ENCODE measurements at places on chromosomes 12 and 14.

DNA sequence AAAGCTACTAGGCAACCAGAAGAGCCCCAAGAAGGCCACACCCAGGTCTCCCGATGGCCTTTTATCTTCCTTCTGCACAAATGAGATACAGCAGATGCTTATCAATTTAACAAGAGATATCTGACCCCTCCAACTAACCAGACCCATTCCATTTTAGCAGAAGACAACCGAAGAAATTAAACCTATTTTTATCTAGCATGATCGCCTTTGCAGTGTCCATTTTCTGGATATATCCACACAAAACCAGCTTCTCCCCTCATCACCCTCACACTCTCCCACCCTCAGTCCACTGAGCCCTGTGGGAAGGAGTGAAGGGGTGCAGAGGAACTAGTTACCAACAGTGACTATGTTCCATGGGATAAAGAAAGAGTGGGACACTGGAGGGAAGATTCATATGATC lies 20.9 kb upstream of the DHRS4 start:
- DNase-seq = no peak

DNA sequence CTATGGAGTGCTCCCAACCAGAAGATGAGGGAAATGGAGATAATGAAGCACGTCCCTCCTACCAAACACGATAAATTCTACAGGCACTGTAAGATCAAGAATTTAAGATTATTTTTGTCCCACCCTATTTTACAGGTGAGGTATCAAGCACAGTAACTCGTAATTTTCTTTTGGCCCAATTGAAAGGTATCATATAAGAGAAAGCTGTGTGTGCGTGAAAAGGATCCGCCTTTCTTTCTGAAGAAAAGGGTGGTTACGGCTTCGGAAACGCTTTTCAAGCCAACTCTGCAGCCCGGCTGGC lies 733 bp upstream of the KLHDC2 start:
- DNase-seq = no peak

DNA sequence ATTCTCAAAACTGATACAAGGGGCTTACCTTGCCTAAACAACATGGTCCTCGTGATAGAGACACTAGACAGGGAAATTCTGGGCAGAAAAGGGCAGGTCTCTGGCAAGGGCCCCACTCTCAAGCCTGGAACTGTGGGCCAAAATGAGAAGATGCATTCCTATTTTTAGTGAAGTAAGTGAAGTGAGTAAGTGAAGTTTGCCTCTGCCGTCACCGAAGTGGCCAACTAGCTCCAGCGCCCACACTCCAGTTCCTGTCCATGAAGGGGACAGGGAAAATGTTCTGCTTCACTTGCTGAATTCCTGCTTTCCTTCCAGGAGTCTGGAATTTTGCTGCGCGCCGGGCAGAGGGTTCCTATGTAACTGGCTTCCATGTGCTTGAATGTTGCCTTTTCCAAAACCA lies 1035.6 kb upstream of the TMEM132C start:
- no peak for DNase-seq

DNA sequence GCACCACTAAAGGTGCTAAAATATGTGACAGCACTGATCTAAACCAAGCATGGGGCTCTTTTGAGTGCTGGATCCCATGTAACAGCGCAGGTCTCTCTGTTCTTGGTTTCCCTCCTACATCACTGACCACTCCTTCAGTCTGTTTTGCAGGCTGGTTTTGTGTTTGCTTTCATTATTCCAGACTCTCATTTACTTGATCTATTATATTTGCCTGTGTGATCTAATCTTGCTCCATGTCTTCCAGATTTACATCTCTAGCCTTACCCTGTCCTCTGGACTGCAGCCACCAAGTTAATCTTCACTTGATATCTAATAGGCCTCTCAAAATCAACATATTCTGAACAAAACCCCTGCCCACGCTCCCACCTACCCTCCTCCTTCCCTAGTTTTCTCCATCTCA lies 8.6 kb downstream of the GLIPR1 start:
- no peak for DNase-seq

DNA sequence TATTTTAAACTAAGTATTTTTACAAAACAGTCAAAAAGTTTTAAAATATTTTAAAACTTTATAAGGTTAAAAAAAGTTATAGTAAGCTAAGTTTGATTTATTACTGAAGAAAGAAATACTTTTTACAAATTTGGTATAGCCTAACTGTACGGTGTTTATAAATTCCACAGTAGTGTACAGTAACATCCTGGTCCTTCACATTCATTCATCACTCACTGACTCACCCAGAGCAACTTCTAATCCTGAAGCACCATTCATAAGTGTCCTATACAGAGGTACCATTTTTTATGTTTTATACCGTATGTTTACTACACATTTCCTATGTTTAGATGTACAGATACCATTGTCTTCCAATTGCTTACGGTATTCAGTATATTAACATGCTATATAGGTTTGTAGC lies 170.0 kb downstream of the KLHL28 start:
- DNase-seq = no peak

GRCh38 chr12:111297703-111298426 lies 71.0 kb downstream of the PHETA1 start:
- no peak for DNase-seq

GRCh38 chr12:82749015-82749414 lies 62.3 kb downstream of the TMTC2 start:
- DNase-seq = no peak

DNA sequence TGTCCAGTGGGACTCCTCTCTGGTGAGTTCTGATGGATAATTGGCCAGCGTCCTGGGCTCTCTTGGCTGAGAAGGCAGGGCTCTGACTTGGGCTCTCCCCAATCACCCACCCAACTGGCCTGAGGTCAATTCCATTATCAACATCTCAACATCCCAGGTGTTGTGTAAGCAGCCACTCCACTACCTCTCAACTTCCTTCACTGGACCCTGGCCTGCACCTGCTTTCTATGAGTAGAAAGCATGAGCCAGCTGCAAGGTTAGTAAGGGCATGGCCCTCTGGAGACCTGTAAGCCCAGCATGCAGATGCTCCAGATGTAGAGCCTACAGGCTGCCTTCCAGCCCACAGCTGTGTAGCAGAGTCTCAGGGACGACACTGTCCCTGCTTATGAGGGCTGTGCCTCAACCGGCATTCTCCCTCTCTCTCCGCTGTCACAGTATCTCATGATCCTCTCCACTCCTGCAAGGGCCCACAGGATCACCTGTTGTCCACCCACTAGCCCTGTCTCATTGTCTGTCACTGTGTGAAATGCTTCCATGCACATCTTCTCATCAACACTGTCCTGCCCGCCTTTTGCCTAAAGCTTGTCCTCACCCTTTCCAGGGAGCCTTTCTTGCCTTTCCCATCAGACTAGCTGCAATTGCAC lies 5.4 kb upstream of the KRT81 start:
- DNase-seq = no peak

- no peak for DNase-seq
These were observed 78.9 kb downstream of the EMP1 start for GRCh38 chr12:13275241-13276085.

GRCh38 chr14:25759920-25760655 lies 710.1 kb upstream of the STXBP6 start:
- no peak for DNase-seq

GRCh38 chr12:124359671-124360581 lies 65.0 kb downstream of the RFLNA start:
- DNase-seq = no peak

DNA sequence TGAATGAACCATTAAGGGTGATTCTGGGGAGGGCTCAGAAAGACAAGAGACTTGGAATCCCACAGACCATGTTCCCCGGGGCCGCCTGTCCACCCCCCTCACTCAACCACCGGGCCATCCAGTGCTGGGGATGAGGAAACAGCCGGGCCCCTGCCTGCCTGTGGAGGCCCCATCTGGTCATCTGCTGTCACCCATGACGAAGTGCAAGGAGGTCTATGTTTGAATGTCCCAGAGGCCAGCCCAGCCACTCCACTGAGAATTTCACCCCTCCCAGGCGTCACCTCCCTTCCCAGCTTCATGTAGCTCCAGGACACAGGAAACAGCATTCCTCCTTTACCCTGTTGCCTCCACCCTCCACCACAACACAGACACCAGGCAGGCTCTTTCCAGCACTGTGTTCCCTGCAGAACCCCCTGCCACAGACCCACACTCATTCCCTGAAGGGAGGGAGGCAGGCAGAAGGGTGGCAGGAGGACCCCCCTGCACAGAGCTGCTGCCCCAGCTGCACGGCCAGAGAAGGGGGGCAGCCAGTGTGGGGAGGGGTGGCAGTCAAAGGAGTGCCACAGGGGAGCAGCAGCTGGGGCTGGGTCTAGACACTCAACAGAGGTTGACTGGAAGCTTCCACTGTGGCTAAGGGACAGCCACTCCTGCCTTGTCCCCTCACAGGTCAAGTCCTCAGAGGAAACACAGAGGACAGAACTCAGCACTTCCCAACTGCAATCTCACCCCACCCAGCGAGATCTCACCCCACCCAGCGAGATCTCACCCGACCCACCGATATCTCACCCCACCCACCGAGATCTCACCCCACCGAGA lies 50.3 kb upstream of the PPP2R5C start:
- DNase-seq = no peak

DNA sequence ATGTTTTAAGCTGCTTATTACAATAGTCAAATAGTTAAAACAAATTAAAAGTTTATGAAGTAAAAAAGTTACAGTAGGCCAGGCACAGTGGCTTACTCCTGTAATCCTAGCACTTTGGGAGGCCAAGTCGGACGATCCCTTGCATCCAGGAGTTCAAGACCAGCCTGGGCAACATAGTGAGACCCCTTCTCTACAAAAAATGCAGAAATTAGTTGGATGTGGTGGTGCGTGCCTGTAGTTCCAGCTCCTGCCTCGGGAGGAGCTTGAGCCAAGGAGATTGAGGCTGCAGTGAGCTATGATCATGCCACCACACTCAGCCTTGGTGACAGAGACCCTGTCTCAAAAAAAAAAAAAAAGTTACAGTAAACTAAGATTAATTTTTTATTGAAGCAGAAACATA lies 142.6 kb downstream of the MIPOL1 start:
- DNase-seq = no peak

GRCh38 chr14:31300296-31300695 lies 92.7 kb upstream of the HECTD1 start:
- no peak for DNase-seq

DNA sequence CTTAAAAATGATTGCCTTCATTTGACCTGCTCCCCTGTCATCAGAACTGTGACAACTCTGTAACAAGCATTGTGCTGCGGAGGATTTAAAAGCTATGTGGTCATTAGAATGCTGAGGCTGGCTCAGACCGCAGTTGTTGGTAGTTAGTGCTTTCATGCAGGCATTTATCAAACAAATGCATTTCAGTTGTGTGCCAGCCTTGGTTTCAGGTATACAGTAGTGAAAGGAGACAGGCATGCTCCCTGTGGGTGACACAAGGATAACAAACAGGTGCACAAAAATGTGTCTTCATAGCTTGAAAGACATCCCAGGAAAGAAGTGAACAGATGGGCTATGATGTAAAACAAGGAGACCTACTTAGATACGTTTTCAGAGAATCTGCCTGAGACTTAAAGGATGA lies 60.6 kb downstream of the MARK3 start:
- no peak for DNase-seq

- no peak for DNase-seq
These were observed 623.4 kb downstream of the DIO2 start for GRCh38 chr14:79587875-79588274.

DNA sequence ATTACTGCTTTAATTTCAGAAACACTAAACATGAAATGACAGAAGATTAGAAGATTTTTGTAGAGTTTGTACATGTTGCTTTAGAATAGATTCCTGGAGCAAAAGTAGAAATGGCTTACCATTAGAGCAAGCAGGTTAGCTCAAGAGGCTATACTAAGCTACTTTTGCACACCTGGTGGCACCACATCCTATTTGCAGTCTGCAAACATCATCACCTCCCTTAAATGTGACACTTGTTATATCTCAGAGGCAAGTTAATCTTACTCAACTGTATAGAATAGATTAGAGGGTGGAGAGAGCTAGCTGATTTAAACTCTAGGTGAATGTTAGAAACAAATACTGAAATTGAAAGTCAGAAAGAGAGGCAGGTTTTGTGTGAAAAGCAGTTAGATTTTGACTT lies 30.7 kb upstream of the OR4E1 start:
- no peak for DNase-seq

- DNase-seq = no peak
These were observed 22.6 kb upstream of the SNRPF start for GRCh38 chr12:95836185-95836609.

- DNase-seq = no peak
These were observed 4.6 kb downstream of the NYNRIN start for GRCh38 chr14:24403294-24403998.

DNA sequence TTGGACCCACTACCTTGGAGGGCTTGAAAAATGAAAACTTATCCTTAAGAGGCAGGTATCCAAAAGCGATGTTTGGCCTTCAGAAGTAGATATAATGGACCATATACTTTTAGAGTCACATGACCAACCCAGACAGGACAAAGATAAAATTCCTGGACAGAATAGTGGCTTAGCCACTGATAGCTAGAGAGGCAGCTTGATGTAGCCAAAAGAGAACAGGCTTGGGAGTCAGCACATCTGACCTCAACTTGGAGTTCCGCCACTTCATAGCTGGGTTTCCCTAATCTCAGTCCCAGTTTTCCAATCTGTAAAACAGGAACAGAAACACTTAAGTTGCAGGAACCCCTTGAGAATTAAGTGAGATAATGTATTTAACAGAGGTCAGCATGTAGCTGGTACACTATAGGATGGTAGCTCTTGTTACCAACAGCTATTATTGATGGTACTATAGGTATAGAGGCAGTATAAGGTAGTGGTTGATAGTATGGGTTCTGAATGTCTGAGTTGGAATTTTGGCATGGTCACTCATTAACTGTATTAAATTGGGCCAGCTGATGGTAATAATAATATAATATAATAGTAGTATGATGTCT lies 63.2 kb upstream of the USP44 start:
- DNase-seq = no peak

DNA sequence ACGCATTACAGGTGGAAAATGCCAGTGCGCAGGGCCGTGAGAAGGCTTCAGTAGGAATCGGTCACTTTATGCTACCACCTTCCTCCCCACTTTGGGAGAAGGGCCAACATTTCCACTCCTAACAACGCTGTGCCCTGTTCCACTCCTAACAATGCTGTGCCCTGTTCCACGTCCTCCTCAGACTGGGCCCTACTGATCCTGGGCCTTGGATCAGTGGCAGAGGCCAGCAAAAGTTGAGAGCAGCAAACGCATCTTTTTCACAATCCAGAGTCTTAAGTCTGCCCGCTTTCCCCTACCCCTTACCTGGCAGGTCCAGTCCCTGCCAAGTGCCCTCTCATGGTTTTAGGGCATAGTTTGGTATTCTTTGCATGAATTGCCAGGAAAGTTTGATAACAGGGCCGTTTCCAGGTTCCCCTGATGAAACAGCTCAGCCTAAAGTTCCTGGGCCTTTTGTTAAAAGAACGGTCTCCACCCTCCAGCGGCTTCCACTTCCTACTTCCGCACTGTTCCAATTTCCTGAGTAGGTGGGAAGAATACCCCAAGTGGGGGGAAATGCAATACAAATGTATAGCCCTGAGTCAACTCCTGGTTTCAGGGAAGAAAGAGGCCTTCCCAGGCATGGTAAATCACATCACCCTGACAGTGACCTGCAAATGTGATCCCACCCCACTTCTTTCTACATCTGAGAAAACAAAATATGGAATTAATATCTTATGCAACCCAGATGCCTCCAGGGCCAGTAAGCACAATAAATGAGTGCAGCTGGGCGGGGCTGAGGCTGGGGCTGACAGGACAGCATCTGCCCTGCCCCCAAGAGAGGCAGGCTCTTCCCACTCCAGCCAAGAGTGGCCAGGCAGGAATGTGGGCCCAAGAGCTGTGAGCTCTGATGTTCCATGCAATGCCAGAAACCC lies 15.0 kb downstream of the KCTD10 start:
- DNase-seq = no peak

GRCh38 chr12:46207644-46208043 lies 61.2 kb downstream of the SLC38A1 start:
- no peak for DNase-seq

GRCh38 chr14:68694516-68695235 lies 98.2 kb downstream of the ZFP36L1 start:
- DNase-seq = no peak
